ENCODE measurements at places on chromosomes 12 and 14.

DNA sequence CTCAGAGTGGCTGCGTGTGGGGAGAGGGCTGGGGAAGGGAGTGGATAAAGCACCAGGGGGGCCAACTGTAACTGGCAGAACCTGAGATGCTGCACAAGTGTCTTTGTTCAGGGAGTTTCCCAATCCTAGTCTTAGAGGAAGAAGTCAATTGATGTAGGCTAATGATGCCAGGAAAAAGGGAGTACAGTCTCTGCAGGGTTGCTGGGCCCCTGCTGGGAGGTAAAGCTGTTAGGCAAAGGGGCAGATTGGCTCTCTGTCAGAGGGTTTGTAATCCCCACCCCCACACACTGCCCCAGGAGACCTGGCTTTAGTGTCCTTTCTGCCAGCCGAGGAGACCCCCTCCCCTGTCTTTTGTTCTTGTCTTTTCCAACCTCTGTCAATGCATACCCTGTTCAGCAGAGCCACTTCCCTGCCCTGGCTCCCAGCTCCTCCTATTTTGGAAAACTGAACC is 178.4 kb downstream of the KCNA5 start:
- peak; percentile 72 for DNase-seq

- no peak for DNase-seq
Observed at GRCh38 chr14:49220492-49220891, 365.7 kb downstream of the RPS29 start.

GRCh38 chr14:52108823-52109222 is 40.0 kb upstream of the NID2 start:
- DNase-seq = no peak

GRCh38 chr14:91918186-91918883 is 29.2 kb downstream of the FBLN5 start:
- no peak for DNase-seq

DNA sequence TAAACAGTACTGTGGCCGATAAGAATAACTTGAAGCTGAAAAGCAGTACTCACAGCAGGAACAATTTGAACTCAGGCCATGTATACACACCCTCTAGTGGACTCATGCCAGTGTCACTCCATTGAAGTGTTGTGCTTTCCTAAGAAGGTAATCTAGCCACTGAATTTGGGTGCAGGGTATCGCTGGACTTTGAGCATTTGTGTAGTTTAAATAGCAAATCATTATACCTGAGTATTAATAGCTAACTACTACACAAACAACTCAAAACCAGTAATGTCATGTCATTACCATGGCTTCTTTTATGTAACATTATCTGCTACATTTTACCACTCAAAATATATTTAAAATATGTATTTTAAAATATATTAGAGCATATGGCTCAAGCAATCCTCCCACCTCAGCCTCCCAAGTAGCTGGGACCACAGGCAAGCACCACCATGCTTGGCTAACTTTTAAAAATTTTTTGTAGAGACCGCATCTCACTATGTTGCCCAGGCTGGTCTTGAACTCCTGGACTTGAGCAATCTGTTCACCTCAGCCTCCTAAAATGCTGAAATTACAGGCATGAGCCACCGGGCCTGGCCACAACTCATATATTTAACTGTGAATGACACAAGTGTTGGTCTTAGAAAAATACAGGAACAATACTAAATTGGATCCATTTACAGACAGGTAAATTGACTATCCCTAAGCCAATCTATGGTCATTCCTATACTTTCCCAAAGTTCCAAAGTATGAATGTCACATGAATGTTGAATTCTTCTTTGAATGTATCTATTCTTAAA is 25.6 kb upstream of the ARID4A start:
- no peak for DNase-seq

- no peak for DNase-seq
Observed at GRCh38 chr12:38469715-38470114, 153.1 kb downstream of the ALG10B start.

GRCh38 chr12:47099610-47100009 is 19.9 kb upstream of the AMIGO2 start:
- no peak for DNase-seq

All from NCI-H1417 treated with DMSO at 0.1 percent for 48 hours (cell line).